Activated B cell treated with CpG ODN at 0.5 μM for 24 hours (primary cell): ENCODE measurements at places on chromosomes 16 and 17. TPM values are rescaled to one million over a fixed set of nuclear protein-coding genes. Genes with fewer than 3 reads are reported as not detected.

GRCh38 chr17:79800325-79801155 is 3.7 kb upstream of the CBX8 start:
- DNase-seq = no peak

DNA sequence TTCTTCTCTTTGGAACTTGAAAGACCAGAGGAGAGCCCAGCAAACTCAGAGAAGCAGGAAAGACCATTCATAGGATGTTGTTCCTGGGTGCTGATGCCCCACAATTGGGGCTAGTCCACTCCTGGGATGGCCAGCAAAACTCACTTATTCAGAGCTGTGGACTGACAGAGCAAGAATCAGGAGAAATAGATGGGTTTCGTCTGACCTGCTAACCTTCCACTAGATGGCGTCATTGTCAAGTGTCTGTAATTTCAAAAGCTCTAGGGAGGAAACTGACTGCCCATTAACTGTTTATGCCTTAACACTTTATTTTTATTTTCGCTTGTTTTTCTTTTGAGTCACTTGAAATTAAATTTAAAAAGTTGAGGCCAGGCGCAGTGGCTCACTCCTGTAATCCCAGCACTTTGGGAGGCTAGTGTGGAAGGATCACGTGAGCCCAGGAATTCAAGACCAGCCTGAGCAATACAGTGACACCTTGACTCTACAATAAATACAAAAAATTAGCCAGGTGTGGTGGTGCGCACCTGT is 28.7 kb upstream of the MILR1 start:
- DNase-seq = no peak

GRCh38 chr17:54867634-54868033 is 33.0 kb upstream of the TOM1L1 start:
- no peak for DNase-seq

Gene HS3ST3B1
- 3.1 and 3.3 TPM in 2 replicates for total RNA-seq

Gene C16orf95
- 1.7 and 2.1 TPM in 2 replicates for total RNA-seq

Gene TEKT5
- not detected in 2 replicates for total RNA-seq

- DNase-seq = no peak
These were observed 326.6 kb downstream of the PHKB start for GRCh38 chr16:47787696-47788095.

DNA sequence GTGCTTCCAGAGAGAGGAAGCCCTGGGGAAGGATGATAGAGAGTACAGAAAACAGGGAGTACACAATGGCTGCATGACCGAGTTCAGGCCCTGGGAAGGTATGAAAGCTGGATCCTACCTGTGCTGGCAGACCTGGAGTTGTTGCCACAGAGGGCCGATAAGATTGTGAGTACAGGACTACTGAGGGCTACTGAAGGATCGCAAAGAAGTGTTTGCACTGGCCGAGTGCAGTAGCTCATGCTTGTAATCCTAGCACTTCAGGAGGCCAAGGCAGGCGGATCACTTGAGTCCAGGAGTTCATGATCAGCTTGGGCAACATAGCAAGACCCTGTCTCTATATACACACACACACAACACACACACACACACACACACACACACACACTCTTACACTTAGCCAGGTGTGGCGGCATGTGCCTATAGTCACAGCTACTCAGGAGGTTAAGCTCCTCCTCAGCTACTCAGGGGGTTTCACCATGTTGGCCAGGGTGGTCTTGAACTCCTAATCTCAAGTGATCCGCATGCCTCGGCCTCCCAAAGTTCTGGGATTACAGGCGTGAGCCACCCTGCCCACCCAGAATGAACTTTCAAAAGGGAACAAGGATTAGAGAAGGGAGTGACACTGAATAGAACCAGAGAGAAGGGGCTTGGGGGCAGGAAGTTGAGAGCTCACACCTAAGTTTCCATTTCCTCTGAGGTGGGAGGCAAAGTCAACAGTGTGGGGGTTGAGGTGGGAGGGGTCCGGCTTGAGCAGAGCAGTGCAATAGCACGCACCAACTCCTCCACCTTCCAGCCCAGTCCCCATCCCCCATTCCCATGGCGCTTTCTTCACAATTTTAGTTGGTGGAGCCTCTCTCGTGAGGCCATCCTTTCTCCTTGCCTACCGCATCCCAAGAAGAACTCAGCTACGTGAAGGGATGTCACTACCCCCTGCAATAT is 7.5 kb downstream of the SCIMP start:
- DNase-seq = no peak

DNA sequence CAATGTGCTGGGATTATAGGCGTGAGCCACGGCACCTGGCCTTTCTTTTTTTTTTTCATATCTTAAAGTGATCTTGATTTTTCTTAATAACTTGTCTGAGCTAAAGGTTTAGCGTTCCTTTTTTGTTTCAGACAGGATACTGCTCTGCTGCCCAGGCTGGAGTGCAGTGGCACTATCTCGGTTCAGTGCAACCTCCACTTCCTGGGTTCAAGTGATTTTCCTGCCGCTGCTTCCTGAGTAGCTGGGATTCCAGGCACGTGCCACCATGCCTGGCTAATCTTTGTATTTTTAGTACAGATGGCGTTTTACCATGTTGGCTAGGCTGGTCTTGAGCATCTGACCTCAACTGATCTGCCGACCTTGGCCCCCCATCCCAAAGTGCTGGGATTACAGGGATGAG is 4.0 kb downstream of the RUSF1 start:
- no peak for DNase-seq

DNA sequence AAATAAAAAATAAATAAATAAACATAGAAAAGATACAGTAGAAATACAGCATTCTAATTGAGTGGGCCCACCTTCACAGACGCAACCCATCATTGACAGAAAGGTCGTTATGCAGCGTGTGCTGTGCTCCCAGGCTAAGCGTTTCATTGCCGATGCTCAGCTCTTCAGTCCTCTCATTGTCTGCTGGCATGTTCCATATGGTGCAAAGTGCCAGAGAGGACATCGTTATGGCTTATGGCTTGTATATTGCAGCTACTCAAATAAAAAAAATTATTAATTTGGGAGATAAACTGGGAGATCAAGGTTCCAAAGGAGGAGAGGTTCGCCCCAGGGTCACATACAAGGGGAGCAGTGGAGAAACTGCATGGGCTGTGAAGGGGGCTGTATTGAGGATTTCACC is 11.3 kb upstream of the UBALD2 start:
- no peak for DNase-seq

Gene MATCAP1
- 10.6 and 18.7 TPM in 2 replicates for total RNA-seq

- peak; percentile 50 for DNase-seq
These were observed 1.1 kb downstream of the SOCS3 start for GRCh38 chr17:78358538-78359320.

GRCh38 chr17:72137161-72137560 is 16.3 kb downstream of the SOX9 start:
- DNase-seq = no peak

DNA sequence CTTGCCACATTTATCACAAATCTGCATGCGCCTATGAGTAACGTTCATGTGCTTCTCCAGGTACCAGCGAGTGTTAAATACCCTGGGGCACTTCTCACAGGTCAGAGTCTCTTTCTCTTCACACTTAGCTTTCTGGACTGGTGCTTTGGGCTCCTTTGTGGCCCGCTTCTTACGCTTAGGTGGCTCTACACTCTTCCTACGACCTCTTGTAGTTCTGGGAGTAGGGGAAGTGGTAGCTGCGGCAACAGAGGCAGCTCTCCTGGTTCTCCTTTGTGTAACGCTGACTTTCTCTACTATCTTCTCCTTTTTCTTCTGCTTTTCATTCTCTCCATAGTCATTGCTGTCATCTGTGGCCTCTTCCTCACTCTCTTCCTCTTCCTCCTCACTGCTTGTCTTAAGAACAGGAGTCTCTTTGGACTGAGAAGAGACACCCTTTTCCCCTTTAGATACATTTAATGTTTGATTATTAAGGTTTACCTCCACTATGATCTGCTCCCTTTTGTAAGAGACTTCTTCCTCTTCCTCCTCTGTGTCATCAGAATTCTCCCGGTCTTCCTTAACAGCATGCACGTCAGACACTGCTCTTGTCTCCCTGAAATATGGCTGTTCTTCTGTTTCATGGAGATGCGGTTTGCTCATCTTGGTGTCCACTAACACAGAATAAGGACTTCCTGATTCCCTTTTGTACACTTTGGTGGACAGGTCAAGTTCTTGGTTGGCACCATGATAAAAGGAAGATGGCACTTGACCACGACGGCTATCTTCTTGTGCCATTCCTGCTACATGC is 45.0 kb downstream of the ZNF652 start:
- DNase-seq = no peak

DNA sequence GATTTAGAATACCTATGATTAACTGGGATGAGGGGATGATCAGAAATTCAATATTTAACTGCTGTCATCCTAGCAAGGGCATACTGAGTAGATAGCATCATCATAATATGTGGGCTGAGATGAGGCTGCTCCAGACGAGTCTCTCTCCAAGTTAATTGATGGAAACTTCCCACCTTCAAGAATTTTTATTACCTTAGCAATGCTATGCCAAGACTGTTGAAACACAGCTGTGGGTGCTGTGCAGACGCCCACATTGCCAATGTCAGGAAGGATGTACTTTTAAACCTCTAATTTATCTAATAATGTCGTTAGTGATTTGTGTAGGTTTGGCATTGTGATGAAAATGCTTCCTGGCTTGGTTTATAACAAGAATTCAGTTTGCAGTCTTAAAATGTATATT is 170.4 kb downstream of the TRIM37 start:
- DNase-seq = no peak

GRCh38 chr16:87784812-87785211 is 19.0 kb upstream of the KLHDC4 start:
- no peak for DNase-seq

- no peak for DNase-seq
These were observed 93.9 kb upstream of the FA2H start for GRCh38 chr16:74868501-74868900.

DNA sequence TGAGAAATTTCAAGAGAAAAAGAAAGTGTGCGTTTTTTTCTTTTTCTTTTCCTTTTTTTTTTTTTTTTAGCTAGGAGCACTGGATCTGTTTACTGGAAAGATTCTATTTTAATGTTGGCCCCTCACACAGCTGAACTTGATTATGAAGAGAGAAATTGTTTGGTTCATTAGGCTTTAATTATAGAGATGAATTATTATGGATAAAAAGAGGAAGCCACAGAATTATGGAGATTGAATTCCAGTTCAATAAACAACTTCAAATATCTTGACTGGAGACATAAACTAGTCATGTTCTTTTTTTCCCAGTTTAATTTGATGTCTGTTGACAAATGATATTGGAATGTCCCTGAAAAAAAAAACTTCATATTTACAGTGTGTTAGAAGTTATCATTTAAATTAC is 152.0 kb upstream of the HS3ST3A1 start:
- no peak for DNase-seq

- DNase-seq = no peak
These were observed 14.9 kb downstream of the WNT3 start for GRCh38 chr17:46803544-46803943.

DNA sequence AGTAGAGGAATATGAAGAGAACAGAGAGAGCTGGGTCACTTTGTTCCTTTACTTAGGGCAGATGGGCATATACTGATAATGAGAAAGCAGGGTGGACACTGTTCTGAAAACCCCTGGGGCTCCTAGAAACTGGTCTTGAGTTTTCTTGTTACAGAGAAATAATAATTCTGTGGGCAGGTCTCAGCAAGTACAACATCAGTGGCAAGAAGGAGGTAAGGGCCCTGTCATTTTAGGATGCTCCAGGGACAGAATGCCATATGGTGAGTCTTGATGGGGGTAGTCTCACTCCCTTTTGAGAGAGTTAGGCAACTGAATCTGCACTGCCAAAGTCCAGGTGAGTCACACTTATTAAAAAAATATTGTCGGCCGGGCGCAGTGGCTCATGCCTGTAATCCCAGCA is 102.3 kb downstream of the KCNJ2 start:
- no peak for DNase-seq

GRCh38 chr16:88077328-88078108 is 126.3 kb downstream of the BANP start:
- no peak for DNase-seq

DNA sequence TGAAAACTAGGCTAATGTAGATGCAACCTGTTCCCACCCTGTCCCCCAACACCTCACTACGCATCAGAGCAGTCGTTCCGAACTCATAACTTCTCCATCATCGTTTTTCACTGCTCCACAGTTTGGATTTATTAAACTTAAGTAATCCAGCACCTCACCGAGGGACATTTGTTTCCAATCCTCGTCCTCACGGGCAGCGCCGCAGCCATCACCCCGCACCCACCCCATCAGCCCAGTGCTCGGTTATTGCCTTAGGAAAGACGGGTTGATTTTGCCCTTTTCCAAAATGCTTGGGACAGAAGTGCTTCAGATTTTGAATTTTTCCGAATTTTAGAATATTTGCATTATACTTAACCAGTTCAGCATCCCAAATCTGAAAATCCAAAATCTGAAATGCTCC is 71.0 kb upstream of the DOC2B start:
- no peak for DNase-seq

DNA sequence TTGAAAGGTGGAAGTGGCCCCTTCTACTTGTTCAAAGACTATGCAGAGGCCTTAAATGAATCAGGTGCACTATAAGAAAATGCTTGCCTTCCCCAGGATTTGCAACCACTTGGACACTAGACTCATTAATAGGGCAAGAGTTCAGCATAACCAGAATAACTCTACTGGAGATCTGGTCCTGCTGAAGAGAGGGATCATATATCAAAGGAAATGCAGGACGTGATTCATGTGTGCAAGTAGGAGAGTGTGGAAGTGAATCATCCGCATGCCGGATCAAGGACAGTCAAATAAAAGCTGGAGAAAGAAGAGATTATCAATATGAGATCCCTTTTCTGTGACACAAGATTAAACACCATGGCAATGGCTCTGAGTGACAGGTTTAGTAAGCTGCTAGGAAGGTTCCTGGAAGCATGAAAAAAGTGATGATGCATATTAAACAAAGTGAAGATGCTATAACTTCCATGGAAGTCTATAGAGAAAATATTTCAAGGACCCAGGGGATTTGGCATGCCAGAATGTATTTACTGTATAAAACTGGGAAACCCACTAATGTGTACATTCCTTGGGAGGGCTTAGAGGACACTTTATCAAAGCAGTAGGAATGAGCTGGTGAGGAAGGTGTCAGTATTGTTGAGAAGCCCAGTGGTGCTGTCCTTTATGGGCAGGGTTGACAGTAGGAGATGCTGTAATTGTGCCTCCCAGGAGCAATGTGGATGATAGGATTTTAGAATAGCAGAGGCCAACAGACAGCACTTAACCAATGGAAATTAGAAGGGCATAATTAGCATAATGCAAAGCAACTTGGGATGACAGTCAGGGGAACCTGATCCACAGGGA is 133.1 kb downstream of the ABCA8 start:
- DNase-seq = no peak

GRCh38 chr17:39462631-39463375 is 1.5 kb downstream of the CDK12 start:
- peak; percentile 17 for DNase-seq

- DNase-seq = no peak
These were observed 24.2 kb downstream of the RDM1 start for GRCh38 chr17:35906191-35906925.

GRCh38 chr17:7755095-7755890 is 37.7 kb downstream of the DNAH2 start:
- DNase-seq = no peak

- DNase-seq = no peak
These were observed 322.0 kb downstream of the MAF start for GRCh38 chr16:79278506-79278905.
